ENCODE measurements at places on chromosomes 11 and 22.

DNA sequence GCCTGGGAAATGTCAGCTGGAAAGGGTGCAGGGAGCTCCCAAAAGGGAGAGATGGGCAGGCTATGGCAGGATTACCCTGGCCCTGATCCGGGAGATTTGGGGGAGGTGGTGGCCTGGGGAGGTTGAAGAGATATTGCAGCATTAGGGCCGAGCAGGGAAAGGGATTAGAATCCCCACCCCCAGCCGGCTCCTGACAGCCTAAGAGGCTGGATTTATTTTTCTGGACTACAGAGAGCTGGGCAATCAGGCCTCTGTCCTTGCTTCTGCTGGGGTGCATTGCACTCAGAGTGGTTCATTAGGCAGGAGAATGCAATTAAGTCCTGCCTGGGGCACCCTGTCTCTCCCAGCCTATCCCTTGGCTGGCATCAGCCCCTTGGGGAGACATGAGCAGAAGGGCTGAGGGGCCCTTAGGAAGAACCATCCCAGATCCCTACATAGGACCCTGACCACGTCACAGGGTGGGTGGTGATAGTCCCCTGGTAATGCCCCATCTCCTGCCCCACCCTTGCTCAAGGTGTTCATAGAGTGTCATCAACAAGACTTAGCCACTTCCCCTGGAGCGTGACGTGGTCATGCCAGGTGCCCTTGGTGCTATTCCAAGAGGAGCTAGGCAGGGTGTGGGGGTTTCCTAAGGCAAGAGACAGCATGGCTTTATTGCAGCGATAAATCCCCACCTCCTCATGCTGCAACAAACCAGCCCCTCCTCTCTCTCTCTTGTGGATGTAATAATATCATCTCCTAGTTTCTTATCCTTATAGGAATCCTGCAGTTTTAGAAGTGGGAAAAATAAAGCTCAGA lies 38.4 kb upstream of the KLHL35 start:
- no peak for DNase-seq

GRCh38 chr22:17269607-17270261 lies 50.5 kb upstream of the ADA2 start:
- no peak for DNase-seq

DNA sequence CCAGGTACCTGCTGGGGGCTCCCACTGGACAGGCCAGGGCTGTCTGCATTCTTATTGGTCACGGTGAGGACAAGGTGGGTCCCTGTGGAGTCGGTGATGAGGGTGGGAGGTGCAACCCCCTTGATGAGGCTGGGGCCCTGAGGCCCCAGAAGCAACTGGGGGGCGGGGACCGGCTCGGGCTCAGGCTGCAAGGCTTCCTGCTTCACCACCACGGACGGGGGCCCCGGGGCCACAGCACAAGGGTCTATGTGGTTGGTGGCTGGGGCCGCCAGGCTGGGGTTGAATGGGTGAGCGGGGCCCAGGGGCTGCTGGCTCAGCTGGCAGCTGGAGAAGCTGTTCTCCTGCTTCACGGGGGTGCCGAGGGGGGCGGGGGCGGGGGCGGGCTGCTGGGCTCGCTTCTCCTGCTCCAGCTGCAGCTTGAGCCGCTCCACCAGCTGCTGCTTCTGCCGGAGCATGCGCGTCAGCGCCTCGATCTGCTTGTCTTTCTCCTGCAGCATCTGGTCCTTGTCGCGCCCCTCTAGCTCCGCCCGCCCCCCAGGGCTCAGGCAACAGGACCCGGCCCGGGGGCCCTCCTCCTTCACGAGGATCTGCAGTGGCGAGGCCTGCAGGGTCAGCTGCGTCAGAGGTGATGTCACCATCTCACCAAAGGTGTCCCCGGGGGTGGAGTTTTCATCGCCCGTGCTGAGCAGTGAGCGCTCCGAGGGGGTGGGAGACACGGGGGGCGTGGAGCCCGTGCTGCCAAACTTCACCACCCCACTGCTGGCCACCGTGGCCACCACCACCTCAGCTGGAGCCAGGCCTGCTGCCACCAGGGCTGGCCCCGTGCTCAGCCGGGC lies 48.2 kb downstream of the SGSM3 start:
- DNase-seq: no peak

GRCh38 chr11:102252339-102252891 lies 64.9 kb upstream of the BIRC3 start:
- no peak for DNase-seq

DNA sequence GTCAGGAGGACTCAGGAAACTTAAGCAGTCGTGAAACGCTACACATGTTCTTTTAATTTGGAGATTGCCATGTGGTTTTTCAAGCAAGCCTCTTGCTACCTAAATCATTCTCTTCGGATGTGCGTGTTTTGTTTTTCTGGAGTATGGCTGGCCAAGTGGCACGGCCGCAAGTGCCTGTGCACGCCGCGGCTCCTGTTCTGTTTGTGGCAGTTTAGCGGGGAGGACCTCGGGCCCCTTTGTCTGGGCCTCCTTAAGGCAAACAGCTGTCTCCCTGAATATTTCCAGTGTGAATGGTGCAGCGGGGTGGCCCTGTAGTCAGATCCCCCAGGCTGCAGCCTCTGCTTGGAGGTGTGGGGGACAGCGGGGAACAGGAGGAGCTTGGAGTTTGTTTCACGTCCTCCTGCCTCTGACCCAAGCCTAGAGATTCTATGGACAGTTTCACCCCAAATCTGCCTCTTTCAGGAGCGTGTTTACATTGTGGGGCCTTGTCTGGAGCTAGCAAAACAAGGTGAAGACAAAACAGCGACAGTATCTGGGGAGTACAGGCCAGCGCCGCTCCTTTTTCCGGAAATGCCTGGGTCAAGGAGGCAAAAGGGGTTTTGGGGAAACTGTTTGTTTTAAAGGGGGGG lies 1.3 kb downstream of the LRP5 start:
- DNase-seq: peak; percentile 35

DNA sequence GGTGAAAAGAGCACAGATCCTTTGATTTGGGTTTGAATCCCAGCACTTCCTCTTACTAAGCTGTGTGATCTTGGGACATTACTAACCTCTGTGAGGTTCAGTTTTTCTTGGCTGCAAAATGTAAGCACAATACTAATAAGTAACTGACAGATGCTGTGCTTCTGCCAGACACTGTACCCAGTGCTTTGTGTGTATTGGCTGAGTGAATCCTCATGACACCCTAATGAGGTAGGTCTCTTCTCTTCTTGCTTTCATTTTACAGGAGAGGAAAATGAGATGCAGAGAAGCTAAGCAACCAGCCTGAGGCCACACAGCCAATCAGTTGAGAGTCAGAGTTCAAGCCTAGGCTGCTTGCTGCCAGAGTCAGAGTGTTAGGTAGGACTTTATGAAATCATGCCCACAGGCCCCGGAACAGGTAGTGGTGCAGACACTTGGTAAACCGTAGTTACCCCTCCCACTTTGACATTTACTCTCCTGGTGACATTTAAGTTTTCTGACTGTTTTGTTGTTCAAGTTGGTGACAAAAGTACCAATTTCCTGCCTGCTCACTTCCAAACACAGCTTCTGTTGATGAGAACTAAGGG lies 21.2 kb downstream of the PTPRJ start:
- peak; percentile 25 for DNase-seq

DNA sequence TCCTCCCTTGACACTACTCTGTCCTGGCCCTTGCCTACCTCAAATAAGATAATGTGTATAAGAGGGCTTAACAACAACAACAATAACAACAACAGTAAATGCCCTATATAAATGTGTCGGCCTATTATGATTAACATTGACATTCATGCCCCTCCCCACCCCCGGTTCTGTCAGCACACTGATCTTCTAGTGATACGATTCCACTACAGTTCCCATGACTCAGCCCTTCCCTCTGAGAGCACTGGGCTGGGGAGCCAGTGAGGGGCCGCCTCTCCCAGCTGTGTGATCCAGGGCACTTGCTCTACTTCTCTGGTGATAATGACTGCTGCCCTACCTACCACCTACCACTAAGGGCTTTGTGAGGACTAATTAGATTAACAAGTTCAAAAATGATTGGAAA lies 92.2 kb upstream of the PHOX2A start:
- DNase-seq: no peak

DNA sequence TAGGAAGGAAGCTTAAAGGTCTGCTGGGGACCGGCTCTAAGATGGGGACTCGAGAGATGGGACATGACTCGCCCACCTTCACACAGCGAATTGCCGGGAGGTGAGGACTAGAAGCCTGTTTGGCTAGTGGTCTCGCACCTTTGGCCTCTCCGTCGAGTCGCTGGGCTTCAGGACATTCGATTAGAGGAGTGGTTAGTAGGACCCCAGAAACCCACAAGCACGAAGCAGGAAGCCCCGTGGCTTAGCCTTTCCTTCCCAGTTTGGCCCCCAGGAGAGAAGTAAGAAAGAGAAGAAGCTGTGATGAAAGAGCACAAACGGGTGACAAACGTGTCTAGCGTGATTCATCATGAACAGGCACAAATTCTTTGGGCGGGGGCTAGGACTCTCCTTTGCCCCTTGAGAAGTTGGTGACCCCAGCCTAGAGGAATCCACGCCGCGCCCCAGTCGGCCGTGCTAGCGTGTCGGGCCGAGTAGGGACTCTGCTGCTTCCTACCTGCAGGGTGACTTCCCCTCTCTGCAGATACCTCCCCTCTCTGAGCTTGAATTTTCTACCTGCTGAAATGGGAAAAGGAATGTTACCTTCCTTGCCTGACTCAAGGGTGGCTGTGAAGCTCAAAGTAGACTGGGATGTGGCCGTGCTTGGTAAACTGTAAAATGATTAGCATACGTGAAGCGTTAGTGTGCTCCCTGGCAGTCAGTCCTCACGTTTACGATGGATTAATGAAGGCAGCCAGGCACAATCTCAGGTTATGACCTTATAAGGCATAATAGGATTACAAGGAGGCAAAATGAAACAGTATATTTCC lies 1.1 kb upstream of the ADM start:
- peak; percentile 41 for DNase-seq

- peak; percentile 86 for DNase-seq
These were observed 83.6 kb upstream of the BLID start for GRCh38 chr11:122199661-122200060.

GRCh38 chr11:27453701-27454100 lies 18.9 kb downstream of the LGR4 start:
- DNase-seq: no peak

DNA sequence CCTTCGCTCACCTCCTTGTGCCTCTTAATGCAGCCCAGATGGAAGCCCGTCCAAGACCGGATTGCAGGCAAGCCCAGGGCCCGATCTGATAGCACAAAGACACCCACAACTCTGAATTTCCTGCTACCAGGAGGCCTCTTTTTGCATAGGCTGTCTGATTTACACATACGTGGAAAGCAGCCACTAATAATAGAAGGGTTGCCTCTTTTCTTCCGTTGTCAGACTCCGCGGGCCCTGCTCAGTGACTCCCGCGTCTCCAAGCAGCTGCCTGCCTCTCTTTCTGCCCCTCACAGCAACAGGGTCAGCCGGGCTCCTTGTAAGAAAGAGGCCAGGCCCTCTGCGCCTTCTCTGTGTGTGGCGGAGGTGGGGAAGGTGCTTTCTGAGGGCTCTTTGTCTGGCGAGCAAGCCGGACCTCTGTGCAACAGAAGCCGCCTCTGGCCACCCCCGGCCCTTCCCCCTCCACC lies 26.7 kb downstream of the FLI1 start:
- DNase-seq: peak; percentile 58

DNA sequence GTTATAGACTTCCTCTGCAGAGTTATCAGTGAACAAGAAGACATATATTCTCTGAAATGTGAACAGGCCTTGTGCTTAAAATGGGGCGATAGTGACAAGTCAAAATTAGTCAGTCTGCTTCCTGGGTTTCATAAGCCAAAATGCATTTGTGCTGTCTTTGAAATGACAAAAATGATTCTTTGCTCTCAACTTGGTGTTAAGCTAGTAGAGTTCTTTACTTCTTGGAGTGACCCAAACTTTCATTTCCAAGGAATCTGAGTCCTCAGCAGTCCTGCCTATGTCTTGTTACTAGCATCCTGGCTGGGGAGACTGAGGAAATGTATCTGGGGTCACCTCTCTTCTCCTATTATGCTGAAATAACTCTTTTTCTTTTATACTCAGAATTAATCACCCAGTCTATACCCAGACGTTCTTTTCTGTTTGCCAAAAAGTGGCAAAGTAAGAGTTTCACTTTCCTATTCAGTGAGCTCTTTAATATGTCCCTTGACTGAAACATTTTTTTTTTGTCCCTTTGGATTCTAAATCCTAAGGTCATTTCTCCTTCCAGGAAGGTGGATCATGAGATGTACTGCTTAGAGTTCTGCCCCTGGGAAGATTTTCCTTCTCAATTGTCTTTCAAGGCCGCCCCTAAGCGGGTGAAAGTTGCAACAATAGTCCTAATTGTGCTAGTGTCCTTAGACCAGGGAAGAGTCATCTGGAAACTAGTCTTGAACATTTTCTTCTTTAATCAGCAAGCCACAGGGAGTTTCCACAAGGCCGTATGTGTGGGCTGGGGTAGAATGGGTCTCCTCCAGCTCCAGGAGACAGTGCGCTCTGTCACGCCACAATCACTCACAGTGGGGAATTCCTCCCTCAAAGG lies 53.0 kb upstream of the RDX start:
- DNase-seq: no peak

- peak; percentile 36 for DNase-seq
These were observed 28.2 kb downstream of the JHY start for GRCh38 chr11:122910775-122911174.

DNA sequence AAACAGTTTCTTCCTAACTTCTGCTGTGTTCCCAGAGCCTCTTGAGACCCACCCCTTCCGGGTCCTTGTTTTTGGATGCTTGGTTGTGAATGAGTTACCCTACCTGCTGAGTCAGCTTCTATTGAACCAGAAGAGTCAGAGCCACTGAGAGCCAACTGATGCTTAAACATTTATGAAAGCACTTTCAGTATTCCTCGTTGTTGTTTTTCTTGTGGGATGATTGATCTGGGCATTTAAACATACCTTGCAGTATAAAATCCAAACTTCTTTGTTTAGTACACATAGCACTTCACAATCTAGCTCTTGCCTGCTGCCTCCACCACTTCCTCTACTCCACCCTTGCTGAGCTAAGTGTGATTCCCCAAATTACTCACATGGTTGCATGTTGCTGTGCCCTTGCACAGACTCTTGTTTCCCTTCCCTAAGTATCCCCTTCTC lies 5.5 kb downstream of the PRSS23 start:
- peak; percentile 24 for DNase-seq

DNA sequence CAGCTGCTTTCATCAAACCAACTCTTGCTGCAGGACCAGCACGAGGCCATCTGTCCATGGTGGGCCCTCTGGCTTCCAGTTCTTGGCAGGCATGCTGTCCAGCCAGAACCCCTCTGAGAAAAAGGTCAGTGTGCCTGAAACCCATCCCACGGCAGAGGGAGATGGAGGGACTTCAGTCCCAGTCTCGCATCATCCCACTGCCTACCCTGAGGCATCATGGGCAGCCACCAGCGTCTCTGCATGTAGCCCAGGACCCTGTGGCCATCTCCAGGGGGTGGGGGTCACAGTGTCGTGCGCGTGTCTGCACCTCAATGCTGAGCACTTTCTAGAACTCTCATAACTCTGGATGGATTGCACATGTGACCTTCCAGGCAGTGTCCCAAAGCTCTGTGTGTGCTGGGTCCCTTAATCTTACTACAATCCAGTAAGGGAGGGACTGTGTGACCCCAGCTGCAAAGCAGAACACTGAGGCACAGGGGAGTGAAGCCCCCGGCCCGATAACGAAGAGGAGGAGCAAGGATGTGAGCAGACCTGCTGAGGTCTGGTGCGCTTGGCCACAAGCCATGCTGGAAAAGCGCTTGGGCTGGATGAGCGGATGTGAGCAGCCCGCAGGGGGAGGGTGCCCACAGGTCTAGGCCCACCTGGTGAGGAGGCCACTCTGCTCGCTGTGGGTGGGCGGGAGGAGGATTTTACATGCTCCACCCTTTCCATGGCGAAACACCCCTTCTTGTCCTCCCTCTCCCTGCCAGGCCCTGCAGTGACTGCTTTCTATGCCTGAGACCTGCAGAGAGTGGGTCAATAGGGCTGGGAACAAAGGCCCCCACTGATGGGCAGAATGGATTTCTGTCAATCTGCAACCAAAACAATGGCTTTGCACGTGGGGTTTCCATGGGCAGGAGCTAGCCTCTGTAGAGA lies 1401.0 kb downstream of the BRD1 start:
- no peak for DNase-seq

- no peak for DNase-seq
These were observed 8.1 kb upstream of the SART1 start for GRCh38 chr11:65953471-65953870.
